ENCODE measurements at places on chromosomes 2 and 18.

- no peak for DNase-seq
These were observed 1060.8 kb downstream of the CNTNAP5 start for GRCh38 chr2:125085904-125086303.

DNA sequence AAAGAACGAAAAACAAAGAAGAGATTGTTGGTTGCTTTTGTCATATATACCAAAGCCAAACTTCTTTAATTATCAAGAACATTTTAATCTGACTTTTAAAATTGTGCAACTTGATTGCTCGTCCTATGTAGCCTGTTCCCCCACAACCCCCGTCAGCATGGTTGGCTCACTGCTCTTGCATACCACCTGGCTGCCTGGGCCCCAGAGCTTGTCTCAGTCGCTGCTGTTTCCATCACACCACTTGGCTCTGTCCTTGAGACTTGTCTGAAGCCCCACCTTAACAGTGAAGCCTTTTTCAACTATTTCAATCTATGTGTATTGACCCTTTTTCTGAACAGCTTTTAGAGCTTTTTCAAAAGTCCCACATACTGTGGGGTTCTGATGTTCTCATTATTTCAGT, 270.8 kb downstream of the ZNF407 start:
- DNase-seq = no peak

- DNase-seq = no peak
These were observed 15.1 kb downstream of the HOXD3 start for GRCh38 chr2:176172007-176172894.

GRCh38 chr2:22701561-22702160, 683.3 kb upstream of the KLHL29 start:
- DNase-seq = peak; percentile 43

DNA sequence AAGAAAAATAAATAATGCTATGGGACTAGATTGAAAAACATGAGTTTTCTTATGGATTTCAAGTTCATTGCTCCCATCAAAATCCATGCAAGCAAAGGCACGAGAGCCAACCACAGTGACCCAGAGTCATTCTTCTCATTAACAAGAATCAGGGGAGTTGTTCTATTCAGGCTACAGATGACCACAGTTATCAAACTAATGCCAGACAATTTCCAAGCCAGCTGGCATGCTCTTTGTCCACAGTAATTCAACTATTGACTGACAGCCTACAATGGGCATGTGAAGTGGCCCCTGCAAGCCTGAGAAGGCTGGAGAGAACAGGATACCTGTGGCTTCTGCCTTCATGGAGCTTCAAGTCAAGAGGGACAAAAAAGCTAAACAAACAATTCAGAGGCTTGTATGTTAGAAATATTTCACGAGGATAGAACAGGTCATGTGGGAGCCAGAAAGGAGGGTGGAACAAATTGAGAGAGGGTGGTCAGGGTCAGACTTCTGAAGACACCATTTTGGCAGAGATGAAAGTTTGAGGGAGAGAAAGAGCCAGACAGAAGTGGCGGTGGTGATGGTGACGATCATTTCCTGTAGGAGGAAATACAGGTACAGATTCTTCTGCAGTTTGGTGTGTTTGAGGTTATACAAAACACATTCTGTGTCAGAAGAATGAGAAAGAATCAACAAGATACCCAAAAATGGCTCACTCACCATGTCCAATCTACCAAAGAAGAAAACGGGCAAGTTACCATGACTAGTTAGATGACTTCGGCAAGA, 732.4 kb downstream of the RNF144A start:
- no peak for DNase-seq

All from right hindlimb (tissue), 1 donor.